CD8-positive, alpha-beta memory T cell (primary cell): ENCODE measurements at places on chromosomes 6 and 20. TPM values are rescaled to one million over a fixed set of nuclear protein-coding genes. Genes with fewer than 3 reads are reported as not detected.
A peak's percentile ranks its signal among the peaks of the same experiment; 100 is the strongest.

Gene C20orf141
- not detected for total RNA-seq

Gene LTB
- total RNA-seq = 206 TPM

Gene PTK7
- 1.6 TPM for total RNA-seq

Gene TP53TG5
- total RNA-seq = not detected

DNA sequence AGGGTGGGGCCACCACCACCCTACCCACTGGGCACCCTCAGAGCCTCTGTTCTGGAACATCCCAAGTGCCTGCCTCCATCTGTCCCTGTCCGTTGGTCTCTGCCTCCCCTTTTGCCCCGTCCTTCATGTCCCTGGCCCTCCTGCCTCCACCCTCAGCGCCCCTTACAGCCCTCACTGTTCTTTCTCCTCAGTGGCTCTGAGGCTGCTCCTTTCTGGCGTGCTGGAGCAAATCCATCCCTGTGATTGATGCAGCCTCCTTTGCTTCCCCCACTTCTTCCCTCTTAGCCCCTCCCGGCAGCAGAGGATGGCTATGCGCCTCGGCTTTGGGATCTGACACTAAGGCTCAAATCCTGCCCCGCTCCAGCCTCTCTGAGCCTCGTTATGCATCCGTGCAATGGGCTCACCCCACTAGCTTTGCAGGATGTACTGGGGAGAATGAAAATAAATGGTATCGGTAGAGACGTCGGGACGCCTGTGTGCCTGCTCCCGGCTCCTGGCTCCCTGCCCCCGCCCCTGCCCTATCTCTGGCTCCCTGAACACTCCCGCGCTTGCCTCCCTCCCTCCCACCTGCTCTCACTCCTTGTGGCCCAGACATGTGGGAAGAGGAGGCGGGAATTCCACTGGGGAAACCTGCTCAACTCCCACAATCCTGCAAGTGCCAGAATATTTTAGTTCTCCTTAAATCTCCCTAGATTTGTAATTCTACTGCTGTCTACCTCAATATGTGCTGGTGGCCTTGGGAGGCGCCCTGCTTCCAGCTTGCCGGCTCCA is 13.1 kb downstream of the VSTM2L start:
- H3K4me3 ChIP-seq = no peak overlapping the region
- no peak for DNase-seq
- H3K36me3 ChIP-seq = no peaks in the 10 kb centered on the region
- H3K27me3 ChIP-seq = peaks cover 10% of the 10 kb centered on the region
- H3K4me1 ChIP-seq = peaks cover 7% of the 10 kb centered on the region
- no peak overlapping the region for H3K27ac ChIP-seq

GRCh38 chr6:69487688-69488087 is 309.1 kb downstream of the LMBRD1 start:
- no peaks in the 10 kb centered on the region for H3K36me3 ChIP-seq
- no peaks in the 10 kb centered on the region for H3K4me1 ChIP-seq
- DNase-seq = no peak
- no peak overlapping the region for H3K27ac ChIP-seq
- H3K4me3 ChIP-seq = no peak overlapping the region
- H3K27me3 ChIP-seq = no peaks in the 10 kb centered on the region

DNA sequence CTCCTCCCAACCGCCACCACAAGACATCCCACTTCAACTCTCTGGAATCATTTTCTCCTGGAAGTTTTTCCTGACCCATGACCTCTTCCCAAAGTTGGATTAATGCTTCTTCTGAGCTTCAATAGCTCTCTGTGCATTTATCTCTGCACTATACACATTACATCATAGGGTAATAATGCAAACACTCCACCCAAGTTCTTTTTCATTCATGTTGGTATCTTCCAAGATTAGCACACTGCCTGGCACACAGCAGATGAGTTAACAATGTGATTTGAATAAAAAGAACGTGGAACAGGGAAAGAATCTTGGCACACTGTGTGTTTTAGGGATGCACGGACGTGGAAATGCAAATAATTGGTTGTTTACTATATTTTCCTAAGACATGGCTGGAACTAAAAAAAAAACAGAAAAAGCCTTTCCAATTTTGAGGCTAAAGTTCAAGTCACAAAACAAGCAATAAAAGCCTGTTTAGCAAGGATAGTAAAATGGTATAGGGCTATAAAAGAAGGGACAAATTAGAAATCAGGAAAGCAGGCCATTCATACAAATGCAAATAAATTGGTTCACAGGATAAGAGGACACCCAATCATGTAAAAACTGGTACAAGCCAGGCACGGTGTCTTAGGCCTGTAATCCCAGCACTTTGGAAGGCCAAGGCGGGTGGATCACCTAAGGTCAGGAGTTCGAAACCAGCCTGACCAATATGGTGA is 1.6 kb upstream of the FAM135A start:
- no peak for DNase-seq
- H3K4me3 ChIP-seq = no peak overlapping the region
- H3K4me1 ChIP-seq = peaks cover 12% of the 10 kb centered on the region

GRCh38 chr6:156269751-156270369 is 507.3 kb upstream of the ARID1B start:
- H3K27ac ChIP-seq = no peak overlapping the region
- H3K36me3 ChIP-seq = no peaks in the 10 kb centered on the region
- DNase-seq = no peak
- no peaks in the 10 kb centered on the region for H3K4me1 ChIP-seq
- peak overlapping the region; percentile 48 for H3K4me3 ChIP-seq

- no peaks in the 10 kb centered on the region for H3K36me3 ChIP-seq
- peak overlapping the region; percentile 42 for H3K4me3 ChIP-seq
- H3K27ac ChIP-seq = no peak overlapping the region
These were observed 90.4 kb downstream of the CARMIL1 start for GRCh38 chr6:25369433-25370177.

- DNase-seq = no peak
- H3K27me3 ChIP-seq = no peaks in the 10 kb centered on the region
- H3K36me3 ChIP-seq = no peaks in the 10 kb centered on the region
These were observed 12.4 kb upstream of the EZR start for GRCh38 chr6:158831571-158831970.

DNA sequence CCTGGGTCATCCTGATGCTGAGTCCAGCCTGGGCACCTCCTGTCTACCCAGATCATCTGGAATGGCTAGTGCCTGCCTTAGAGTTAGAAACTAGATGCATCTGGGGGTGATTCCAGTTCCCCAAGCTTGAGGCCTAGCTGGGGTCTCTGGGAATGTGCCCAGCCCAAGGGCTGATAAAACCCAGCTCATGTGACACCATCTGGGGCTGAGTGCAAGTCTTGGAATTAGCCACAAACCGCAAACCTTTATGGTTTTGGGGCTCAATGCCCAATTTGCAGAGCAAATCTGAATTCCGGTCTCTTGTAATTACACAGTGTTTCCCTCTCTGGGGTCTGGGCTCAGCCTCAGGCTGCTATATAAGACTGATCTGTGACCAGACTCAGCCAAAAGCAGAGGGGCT is at the start of gene BPIFB4:
Gene BPIFB4 (plus strand): TSS at position 385 of the 400 bp plus-strand sequence. CDS start 1,884 bp downstream, outside the sequence.
- H3K36me3 ChIP-seq = no peaks in the 10 kb centered on the region
- H3K27me3 ChIP-seq = no peaks in the 10 kb centered on the region
- H3K27ac ChIP-seq = no peak within 1 kb of the TSS
- no peaks in the 10 kb centered on the region for H3K4me1 ChIP-seq
- DNase-seq = no peak
- H3K4me3 ChIP-seq = no peak within 1 kb of the TSS

DNA sequence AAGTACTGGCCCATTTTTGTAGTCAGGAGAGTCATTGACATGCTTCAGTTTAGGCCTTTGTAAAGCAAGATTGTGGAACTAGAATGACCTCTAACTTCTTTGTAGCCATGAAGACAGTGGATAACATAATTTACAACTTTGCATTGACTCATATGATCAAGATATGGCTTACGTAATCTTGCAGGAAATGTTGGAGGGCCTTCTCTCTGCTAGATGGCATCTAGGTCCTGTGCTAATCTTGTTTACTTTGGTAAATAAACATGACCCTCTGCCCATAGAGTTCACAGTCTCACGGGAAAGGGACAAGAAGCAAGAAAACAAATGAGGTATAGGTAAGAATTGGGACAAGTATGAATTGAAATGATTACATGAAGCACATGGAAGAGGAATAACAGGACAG is 355.2 kb upstream of the ARID1B start:
- H3K27me3 ChIP-seq = no peaks in the 10 kb centered on the region
- H3K4me1 ChIP-seq = peaks cover 21% of the 10 kb centered on the region
- DNase-seq = no peak
- H3K36me3 ChIP-seq = no peaks in the 10 kb centered on the region
- no peak overlapping the region for H3K4me3 ChIP-seq

DNA sequence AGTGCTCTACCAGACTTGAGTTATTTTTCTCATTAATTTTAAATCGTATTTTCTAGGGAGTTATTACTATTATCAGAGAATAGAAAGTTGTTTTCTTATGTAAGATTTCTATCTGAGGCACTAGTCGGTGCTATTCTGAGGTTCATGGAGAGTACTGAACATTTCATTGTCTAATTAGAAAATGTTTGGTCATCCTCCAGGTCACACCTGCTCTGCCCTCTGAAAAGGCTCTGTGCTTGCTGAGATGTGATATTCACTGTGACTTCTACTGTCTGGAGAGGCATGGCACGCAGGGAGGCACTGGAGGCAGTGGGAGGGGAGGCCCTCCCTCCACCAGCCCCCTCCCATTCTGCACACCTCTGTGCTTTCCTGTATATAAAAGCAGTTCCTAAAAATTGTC is 3.0 kb downstream of the SYNDIG1 start:
- peaks cover 6% of the 10 kb centered on the region for H3K27me3 ChIP-seq
- no peaks in the 10 kb centered on the region for H3K36me3 ChIP-seq
- no peak overlapping the region for H3K4me3 ChIP-seq
- no peaks in the 10 kb centered on the region for H3K4me1 ChIP-seq
- no peak overlapping the region for H3K27ac ChIP-seq
- no peak for DNase-seq
